Heart left ventricle (tissue), 16 donors: ENCODE measurements at places on chromosomes 11 and 22. TPM values are rescaled to one million over a fixed set of nuclear protein-coding genes. Genes with fewer than 3 reads are reported as not detected.

Gene ISX
- total RNA-seq, result not detected

Gene GAS2L1
- total RNA-seq, result 14.2 TPM

Gene THY1
- total RNA-seq, result 1.1 TPM

DNA sequence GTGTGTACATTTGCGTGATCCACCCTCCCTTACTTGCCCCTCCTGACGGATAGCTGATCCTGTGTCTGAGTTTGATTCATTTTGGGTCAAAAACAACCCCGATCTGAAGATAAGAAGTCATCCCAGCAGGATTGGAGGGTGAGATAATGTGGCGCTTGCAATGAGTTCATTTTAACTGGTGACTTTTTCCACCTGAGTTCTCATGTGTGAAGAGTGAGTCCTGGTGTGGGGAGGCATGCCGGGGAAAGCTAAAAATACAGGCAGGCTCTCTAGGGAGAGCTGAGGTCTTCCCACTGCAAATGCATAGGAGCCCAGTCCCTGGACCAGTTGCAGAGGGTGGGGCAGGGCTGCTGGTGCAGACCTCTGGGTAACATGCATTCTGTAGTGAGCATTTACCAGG, 35.7 kb upstream of the ELF5 start:
- H3K36me3 ChIP-seq, result no peaks in the 10 kb centered on the region
- no peaks in the 10 kb centered on the region for H3K4me1 ChIP-seq
- no peak for DNase-seq
- no peak overlapping the region for H3K4me3 ChIP-seq
- H3K27ac ChIP-seq, result no peak overlapping the region

DNA sequence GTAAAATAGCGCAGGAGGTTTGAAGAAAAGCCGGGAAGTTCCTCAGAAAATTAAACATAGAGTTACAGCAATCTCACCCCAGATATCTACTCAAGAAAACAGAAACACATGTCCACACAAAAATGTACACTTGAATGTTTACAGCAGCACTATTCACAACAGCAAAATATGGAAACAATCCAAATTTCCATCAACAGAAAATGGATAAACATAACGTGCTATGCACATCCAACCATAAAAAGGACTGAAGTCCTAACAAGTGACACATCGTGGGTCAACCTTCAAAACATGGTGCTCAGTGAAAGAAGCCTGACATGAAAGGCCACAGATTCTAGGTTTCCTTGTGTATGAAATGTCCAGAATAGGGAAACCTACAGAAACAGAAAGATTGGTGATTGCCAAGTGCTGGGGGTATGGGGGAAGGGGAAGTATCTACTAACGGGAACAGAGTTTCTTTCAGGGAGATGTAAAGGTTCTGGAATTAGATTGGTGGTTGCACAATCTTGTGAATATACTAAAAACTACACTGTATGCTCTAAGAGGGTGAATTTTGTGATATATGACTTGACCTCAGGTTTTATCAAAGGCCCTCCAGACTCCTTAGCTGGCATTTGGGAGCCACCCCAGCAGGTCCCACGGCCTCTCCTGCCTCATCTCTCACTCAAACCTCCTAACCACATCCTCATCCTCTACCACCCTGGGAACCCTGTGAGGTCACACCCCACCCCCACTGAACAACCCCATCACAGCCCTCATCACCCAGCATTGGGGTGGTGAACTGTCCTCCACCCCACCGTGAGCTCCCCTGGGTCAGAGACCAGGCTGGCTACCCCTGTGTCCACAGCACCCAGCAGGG, 69.2 kb upstream of the PRR5 start:
- no peak for DNase-seq
- H3K27me3 ChIP-seq, result no peaks in the 10 kb centered on the region
- no peaks in the 10 kb centered on the region for H3K36me3 ChIP-seq
- H3K4me3 ChIP-seq, result no peak overlapping the region
- no peaks in the 10 kb centered on the region for H3K4me1 ChIP-seq
- H3K27ac ChIP-seq, result no peak overlapping the region

DNA sequence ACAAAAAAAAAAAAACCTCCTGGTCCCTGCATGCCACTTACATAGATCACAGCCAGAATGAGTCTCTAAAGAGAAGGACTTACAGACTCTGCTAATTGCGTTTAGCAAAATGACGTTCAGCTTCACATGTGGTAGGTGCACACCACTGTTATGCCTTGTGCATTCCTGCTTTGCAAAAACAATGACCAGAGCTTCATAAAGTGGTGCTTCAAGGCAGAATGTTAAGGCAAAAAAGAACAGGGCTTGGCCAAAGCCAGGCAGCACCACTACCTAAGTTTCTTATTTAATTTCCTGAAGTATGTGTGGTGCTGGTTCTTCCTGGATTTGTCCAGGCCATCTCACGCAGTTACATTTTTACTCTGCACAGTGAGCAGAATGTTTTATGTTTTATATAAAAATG, 85.2 kb downstream of the GALNT18 start:
- H3K4me1 ChIP-seq, result peaks cover 89% of the 10 kb centered on the region
- H3K27ac ChIP-seq, result peak overlapping the region; percentile 76
- H3K4me3 ChIP-seq, result no peak overlapping the region
- no peak for DNase-seq
- H3K36me3 ChIP-seq, result no peaks in the 10 kb centered on the region
- H3K27me3 ChIP-seq, result no peaks in the 10 kb centered on the region

DNA sequence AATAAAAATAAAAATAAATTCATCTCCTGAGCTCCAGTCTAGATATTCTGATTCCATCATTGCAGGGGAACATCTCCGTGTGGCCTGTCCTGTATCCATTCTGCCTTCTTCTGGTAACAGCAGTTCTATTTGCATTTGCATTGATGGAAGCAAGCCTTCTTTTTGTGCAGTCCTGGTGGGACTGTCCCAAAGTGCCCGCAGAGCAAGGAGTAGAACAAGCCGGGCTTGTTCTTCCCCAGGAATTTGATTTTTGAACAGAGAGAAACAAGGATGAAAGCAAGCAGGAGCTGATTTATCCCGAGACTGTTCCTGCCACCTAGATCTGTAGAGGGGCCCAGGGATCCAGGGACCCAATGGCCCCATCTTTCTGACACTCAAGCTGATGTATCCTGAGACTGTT, 65.4 kb downstream of the SYN3 start:
- no peak overlapping the region for H3K4me3 ChIP-seq
- no peak overlapping the region for H3K27ac ChIP-seq
- DNase-seq, result no peak
- no peaks in the 10 kb centered on the region for H3K36me3 ChIP-seq
- no peaks in the 10 kb centered on the region for H3K4me1 ChIP-seq

- DNase-seq, result no peak
- no peak overlapping the region for H3K4me3 ChIP-seq
- no peak overlapping the region for H3K27ac ChIP-seq
- H3K36me3 ChIP-seq, result no peaks in the 10 kb centered on the region
- peaks cover under 1% of the 10 kb centered on the region for H3K4me1 ChIP-seq
These were observed 26.0 kb downstream of the LRRC32 start for GRCh38 chr11:76644591-76644990.

DNA sequence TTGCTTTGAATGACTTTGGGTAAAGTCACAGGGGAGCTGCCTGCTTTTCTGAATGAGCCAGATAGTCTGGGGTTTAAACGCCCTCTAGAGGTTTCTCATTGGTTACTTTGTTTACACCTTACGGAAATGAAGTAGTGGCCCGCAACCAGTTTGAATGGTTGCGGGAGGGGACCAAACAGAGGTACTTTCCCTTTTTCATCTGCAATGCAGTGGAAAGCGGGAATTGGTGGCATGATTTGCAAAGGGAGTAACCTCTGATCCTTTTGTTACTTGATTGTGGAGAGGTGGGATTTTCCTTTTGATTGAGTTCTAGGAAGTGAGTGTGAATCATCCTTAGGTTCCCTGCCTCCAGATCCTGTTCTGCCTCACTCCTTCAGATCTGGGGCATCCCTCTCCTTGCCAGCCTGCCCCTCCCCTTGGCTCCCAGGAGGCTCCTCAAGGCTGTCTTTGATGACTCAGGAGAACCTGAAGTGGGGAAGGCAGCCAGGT, 15.9 kb upstream of the GLYATL1 start:
- H3K4me3 ChIP-seq, result no peak overlapping the region
- no peak for DNase-seq
- H3K27ac ChIP-seq, result no peak overlapping the region
- no peaks in the 10 kb centered on the region for H3K27me3 ChIP-seq
- H3K36me3 ChIP-seq, result no peaks in the 10 kb centered on the region

- peaks cover 4% of the 10 kb centered on the region for H3K27me3 ChIP-seq
- no peak for DNase-seq
- H3K36me3 ChIP-seq, result no peaks in the 10 kb centered on the region
- H3K4me3 ChIP-seq, result no peak overlapping the region
These were observed 36.1 kb upstream of the SYT13 start for GRCh38 chr11:45322111-45322705.

GRCh38 chr22:42277988-42278776, 7.7 kb upstream of the TCF20 start:
- no peaks in the 10 kb centered on the region for H3K36me3 ChIP-seq
- no peak for DNase-seq
- no peak overlapping the region for H3K4me3 ChIP-seq

DNA sequence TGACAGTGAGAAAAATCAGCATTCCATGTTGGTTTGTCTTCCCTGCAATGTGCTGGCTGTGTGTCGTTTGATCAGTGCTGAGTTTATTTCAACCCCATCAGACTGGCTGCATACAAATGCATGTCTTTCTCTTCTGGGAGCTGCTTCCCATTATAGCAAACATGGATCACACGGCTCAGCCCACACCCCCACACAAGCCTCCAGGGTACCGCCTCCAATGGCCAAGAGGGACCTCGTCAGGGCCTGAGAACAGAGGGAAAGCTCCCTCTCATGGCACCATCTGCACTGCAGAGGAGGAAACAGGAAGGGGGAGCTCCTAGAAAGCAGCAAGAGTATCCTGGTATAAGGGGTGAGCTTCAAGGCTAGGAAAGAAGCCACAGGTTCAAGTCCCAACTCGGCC, 214.2 kb downstream of the LARGE1 start:
- H3K27ac ChIP-seq, result no peak overlapping the region
- H3K4me1 ChIP-seq, result peaks cover 17% of the 10 kb centered on the region
- no peak for DNase-seq
